ENCODE measurements at places on chromosomes 2 and 18.

DNA sequence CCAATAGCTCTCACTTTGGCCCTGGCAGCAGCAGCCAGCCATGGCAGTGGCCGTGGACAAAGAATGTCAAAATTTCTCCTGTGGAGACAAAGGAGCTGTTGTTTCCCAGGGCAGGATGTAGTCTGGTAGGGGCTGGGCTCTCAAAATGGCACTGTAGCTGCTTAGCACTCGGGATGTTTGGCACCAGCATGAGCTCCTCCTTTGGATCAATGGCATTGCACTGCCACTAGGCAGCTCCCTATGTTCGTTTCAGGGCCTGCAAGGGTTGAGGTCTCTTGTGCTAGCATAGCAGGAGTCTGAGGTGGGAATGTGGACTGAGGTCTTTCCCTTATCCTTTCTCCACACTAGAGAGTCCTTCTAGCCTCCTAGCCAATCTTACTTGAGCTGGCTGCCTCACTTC, 948.8 kb upstream of the FAM98A start:
- no peak for DNase-seq

GRCh38 chr18:27956001-27956640, 220.8 kb downstream of the CDH2 start:
- no peak for DNase-seq

DNA sequence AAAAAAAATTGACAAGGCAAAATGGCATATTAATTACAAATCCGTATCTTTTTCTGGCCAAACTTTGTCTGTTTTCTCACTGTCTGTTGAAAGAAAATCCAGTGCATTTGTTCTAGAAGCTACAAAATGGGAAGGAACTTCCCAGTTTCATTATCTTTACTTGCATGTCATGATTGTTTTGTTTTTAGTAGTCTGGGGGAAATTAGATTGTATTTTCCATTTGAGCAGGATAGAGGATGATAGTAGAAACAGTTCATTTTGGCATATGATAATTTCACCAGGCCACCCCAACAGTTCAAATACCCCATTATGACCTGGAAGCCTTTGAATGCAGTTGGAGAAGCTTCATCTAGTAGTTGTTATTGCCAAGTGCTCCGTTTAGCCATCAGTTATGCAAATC, 77.5 kb upstream of the RANBP2 start:
- DNase-seq: no peak

- DNase-seq: no peak
These were observed 13.5 kb upstream of the GPR39 start for GRCh38 chr2:132403146-132403545.

GRCh38 chr18:13527730-13528129, 198.6 kb downstream of the FAM210A start:
- no peak for DNase-seq

DNA sequence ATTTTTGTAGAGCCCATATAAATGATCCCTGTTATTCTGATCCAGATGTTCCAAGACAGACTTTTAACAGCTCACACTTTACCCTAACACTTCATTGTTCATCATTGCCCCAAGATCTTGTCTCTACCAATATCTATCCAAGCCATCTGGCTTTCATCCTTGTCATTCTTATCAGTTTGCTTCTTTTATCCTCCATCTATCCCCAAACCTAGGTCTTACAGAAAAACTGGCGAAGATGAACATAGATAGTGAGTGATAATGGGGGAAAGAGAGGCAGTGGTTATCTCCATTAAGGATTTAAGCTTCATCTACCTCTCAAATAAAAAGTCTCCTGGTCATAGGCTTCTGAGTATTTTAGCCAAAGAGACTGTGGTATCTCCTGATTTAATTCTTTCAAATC, 89.5 kb downstream of the DHRS9 start:
- no peak for DNase-seq

- peak; percentile 15 for DNase-seq
These were observed 625 bp upstream of the NBAS start for GRCh38 chr2:15561574-15562344.

DNA sequence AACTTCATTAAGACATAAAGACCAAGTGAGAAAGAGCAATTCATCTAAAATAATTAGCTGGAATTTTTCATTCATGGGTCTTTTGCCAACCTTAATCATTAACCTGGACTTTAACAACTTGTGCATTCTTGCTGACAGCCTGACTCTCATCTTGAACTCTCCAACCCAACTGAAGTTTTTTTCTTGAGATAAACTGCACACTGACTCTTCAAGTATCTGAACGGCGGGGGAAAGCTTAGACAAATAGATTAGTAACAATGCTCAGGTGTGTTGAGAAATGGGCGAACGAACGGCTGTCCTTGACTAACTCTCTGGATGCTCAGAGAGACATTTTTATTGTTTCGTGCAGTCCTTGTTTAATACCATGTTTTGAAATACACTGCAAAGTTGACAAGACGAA, 186.0 kb downstream of the DPP10 start:
- DNase-seq: no peak

GRCh38 chr2:239502430-239503186, 101.8 kb upstream of the HDAC4 start:
- DNase-seq: no peak

DNA sequence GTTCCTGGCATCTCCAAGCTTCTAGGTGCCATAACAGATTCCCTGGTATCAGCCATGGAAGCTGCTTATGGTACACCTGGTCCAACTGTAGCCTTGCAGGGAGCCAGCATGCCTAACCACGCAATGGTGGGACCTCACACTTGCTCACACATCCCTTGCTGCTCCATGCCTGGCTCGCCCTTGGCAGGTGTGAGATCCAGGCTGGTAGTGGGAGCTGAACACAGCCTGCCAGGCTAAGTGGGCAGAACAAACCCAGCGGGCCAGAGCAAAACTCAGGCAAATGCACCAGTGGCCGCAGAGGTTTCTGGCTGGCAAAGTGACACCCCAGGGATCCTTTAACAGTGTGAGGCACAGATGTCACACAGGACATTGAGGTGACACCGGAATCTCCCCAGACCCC, 185.8 kb downstream of the NDUFA10 start:
- no peak for DNase-seq

DNA sequence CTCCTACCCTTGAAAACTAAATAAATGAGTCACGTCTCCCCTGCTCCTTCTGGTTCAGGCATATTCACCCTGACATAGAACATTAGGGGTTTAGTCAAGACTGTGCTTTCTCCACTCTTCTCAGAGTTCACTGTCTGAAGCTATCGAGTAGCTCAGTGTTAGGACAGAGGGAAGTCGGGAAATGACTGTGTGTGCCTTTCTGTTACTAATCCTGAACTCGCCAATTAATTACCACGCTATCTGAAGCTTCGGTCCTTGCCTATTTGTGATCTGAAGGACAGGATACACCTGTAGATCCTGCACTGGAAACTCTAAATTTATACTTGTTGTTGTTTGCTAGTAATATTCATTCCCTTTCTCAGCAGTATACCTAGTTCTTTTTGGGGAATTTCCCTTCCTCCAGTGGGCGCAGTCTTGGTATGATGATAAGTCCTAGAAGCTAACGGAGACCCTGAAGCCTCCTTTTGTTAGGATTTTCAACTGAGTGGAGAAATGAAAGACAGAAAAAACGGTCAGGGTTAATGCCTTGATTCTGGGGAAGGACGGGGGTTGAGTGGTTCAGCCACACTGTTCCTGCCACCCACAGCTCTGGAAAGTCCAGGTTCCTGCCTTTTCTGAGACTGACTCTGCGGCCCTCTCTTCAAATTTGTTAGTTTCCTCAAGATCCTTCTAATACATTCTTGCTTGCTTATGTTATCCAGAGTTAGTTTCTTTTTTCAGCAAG, 218.0 kb downstream of the DLGAP1 start:
- no peak for DNase-seq

GRCh38 chr18:23547846-23548245, 38.5 kb downstream of the NPC1 start:
- DNase-seq: no peak

DNA sequence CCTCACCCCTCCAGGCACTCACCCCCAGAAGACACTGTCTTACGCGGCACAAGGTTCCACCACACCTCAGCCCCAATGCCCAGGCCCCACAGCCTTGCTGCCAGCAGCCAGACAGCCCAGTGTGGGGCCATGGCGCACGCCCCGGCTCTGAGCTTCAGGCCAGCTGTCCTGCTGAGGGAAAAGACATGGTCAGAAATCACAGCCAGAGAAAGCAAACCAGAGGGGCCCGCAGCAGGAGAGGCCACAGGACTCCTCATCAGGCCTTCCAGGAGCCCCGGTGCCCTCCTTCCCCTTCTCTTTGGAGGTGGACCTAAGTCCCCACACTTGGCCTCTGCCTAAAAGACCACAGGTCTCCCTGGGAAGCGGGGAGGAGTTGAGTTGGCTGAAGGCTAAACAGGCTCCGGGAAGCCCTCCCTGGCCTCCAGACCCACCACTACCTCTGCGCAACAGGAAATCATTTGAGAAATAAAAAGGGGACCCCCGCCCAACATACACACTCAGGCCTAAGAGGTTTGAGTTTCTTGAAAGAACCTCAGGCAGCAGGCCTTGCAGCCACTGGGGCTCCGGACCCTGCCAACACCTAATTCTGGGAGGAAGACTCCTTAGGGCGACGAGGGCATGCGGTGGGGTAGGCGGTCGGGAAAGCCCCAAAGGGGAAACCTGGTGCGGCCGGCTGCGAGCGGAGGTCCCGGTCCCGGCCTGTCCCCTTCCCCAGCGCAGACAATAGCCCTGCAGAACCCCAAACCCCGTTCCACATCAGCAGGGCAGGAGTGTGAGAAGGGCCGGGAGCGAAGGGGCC, 1.9 kb downstream of the SEMA4C start:
- no peak for DNase-seq

- DNase-seq: no peak
These were observed 39.7 kb upstream of the GRP start for GRCh38 chr18:59180150-59180845.

GRCh38 chr18:9517869-9518268, 42.6 kb downstream of the RALBP1 start:
- no peak for DNase-seq

GRCh38 chr2:69948032-69948962, 13.1 kb downstream of the ASPRV1 start:
- no peak for DNase-seq

DNA sequence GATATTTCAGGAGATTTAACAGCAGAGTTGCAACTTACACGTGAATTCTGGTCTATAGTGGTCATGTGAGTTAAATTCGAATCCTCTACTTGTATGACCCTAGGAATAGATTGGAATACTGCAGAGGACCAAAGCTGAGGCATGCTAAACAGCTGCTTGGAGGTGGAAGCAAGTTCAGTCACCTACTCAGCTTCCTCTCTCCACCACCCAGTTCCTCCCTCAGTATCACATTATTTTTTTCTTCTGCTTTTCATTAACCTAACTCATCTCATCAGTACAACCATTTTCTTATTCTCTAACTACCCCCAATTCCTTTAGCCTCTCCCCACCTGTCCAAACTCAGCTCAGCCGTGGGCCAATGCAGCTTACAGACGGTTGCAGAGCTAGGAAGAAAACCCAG, 385.5 kb downstream of the SETBP1 start:
- no peak for DNase-seq

- DNase-seq: no peak
These were observed 689.8 kb downstream of the MBD2 start for GRCh38 chr18:53534695-53535094.

DNA sequence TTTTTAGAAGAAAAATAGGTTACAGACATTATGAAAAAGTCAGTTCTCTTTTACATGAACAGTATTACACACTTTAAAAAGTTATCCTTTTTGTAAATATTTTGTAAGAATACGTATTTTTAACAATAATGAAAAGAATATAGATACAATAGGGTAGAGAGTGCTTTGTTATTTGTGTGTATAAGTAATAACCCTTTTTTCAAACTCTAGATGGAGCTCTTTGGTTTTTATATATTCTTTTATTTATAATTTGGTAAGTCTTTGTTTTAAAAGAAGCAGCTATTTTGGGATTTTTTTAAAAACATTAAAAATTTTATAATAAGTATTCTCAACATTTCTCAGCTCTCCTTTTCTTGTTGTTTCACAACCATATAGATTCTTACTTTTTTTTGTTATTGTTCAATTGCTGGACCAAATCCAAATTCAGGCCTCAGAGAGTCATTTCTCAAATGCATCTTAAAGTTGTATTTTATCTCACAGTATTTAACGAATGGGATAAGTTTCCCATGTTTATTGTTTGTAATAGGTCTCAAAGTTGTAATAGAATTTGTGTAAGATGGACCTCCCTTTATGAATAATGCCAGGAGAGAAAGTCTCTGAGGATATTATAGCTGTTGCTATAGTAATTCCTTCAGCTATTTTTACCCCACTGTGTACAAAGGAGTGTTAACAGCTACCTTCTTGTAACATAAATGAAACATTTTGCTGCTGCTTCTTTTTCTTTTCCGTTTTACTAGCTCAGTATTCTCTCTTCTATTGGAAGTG, 46.4 kb downstream of the ACYP2 start:
- DNase-seq: no peak

- no peak for DNase-seq
These were observed 14.3 kb downstream of the GPR35 start for GRCh38 chr2:240639566-240639965.

DNA sequence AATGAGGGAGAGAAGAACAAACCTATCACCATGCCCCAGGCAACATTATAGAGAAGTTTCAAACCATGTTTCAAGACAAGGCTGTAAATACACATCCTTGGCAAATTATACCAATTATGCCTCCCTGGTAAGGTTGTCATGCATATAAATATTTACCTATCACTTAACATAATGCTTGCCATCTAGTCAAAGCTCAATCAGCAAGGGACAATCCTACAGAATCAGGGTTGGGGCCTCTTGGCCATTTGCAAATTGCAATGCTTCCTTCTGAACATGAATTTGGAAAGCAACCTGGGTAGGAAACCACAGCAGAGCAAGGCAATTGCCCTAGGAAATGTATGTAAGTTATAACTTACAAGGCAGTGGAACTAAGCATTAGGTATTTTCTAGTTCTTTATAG, 907.2 kb upstream of the CDH2 start:
- DNase-seq: no peak
